Coronary artery (tissue), 2 donors: ENCODE measurements at places on chromosomes 12 and 14.

DNA sequence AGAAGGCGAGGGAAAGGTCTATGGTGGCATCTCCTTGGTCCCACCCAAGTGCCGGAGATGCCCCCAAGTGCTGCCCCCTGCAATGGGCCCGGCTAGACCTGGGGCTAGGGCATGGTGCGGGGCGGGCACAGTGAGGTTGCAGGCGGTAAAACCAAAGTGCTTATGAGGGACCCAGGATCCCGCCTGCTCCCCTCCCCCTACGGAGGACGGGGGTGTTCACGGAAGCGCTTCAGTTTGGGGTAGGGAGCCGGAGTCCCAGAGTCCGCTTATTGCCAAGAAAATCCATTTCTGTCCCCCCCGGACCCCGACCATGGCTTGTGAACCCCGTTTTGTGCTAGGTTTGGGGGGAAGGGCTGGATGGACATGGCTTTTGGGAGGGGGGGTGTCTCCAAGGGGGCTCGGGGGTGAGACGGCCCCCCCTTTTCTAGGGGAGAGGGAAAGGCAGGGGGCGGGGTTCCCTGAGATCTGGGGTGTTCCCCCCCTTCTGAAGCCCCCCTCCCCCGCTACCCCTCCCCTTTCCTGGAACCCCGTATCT is 5.4 kb upstream of the GPR84 start:
- no peak for DNase-seq

- no peak for DNase-seq
These were observed 27.6 kb downstream of the ETV6 start for GRCh38 chr12:11677093-11677492.

DNA sequence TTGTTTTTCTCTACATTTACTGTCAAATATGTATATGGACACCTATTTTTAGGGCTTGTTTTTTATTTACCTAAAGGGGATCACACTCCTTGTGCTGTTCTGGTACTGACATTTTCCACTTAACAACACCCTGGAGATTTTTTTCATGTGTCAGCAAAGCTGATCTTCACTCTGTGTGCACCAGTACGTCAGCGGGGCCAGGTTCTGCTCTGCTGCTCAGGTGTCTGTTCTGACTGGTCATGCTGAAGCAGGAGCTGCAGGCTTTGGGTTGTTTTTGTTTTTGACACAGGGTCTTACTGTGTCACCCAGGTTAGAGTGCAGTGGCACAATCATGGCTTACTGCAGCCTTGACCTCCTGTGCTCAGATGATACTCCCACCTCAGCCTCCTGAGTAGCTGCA is 81.9 kb upstream of the CCND2 start:
- DNase-seq: no peak

GRCh38 chr12:71636704-71637115 is 26.9 kb downstream of the ZFC3H1 start:
- DNase-seq: no peak

DNA sequence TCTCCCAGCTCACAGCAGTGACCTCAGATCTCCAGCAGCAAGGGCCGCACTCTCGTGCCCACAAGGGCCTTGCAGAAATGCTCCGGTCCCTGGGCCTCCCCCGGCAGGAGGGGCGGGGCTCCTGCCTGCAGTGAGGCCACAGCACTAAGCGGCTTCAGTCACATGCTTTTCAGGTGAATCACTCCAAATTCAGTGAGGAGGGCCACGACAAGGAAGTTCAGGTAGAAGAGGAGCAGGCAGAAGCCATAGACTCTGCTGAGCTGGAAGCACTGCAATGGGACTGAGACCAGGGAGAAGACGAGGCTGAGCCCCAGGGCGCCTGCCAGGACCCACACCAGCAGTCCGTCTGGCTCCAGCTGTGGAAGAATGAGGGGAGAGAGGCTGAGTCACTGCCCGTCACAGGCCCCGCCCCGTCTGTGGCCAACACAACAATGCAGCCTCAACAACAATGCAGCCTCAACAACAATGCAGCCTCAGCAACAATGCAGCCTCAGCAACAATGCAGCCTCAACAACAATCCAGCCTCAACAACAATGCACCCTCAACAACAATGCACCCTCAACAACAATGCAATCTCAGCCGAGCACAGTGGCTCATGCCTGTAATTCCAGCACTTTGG is 35.2 kb downstream of the SLC8B1 start:
- peak; percentile 86 for DNase-seq

DNA sequence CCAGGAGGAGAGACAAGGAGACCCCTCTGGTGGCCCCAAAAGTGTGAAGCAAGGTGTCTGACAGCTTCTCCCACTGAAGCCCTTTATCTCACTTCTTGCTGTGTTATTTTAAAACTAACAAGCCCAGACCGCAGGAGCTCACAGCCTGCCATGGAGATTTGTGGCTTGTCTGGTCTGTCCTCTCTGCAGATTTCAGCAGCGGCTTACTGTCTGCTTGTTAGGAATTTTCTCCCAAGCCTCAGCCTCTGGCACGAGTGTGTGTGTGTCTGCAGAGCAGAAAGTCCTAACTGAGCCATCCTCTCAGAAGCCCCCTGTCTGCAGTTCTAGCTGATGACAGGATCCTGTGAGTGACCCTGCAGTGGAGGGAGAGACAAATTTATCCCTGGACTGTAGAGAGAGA is 87.9 kb upstream of the HSPB8 start:
- no peak for DNase-seq

DNA sequence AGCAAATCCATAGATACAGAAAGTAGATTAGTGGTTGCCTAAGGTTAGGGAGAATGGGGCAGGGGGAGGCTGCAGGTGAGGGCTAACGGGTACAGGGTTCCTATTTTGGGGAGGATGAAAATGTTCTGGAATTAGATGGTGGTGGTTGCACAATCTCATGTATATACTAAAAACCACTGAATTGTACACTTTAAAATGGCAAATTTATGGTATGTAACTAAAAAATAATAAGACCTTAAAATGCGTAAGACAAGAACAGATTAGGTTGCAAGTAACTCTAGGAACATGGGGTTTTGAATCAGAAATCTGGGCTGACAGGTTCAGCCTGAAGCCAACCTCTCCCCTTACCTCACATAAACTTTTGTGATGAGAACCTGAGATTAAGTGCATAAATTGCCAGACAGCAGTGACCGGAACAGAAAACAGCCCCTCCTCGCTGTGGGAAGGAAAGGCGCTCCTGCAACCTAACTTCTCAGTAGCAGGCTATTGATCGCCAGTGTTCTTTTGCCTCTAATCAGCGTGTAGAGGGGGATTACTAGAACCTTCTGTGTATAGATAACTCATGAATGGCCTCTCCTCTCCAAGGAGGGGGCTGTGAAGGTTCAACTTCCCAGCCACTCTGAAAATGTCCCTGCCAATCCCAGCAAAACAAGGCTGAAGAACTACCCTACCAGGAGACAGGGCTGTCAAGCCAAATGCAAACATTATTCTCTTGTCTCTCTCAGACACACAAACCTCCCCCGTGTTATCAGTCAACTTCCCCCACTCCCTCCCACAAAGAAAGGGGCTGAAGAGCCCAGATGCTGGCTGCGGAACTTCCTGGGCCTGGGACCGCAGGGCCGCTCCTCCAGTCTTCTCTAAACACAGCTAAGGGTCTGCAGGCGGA is 1.9 kb downstream of the SSH1 start:
- DNase-seq: no peak

- no peak for DNase-seq
These were observed 238.5 kb upstream of the NAV3 start for GRCh38 chr12:77591959-77592743.

- no peak for DNase-seq
These were observed 76.7 kb downstream of the NCOR2 start for GRCh38 chr12:124490584-124491305.

- DNase-seq: no peak
These were observed 854.9 kb downstream of the RPS29 start for GRCh38 chr14:48731260-48731659.

DNA sequence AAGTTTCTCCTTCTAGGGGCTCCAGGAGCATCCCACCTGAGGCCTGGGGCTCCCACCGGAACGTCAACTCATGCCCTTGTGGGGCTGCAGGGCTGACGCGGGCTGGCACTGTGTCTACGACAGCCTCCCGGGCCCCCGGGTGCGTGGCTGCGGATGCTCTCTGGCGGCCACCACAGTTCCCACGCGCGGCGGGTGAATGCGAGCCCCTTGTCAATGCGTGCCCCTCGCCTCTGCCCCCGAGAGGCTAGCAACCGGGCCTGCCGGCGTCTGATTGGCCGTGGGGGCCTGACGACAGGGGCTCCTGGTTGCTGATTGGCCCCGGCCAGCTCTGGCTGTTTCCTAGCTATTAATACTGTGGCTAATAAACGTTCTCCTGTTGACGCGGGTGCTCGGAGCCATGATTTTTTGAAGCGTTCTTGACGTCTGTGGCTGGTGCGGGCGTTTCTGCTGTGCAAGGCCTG is 1.8 kb upstream of the MEG3 start:
- no peak for DNase-seq

GRCh38 chr12:6494968-6495367 is 1.1 kb downstream of the NCAPD2 start:
- no peak for DNase-seq

GRCh38 chr12:131072451-131073230 is 118.9 kb downstream of the ADGRD1 start:
- peak; percentile 66 for DNase-seq

- DNase-seq: no peak
These were observed 10.4 kb downstream of the GTSF1 start for GRCh38 chr12:54463034-54463433.

DNA sequence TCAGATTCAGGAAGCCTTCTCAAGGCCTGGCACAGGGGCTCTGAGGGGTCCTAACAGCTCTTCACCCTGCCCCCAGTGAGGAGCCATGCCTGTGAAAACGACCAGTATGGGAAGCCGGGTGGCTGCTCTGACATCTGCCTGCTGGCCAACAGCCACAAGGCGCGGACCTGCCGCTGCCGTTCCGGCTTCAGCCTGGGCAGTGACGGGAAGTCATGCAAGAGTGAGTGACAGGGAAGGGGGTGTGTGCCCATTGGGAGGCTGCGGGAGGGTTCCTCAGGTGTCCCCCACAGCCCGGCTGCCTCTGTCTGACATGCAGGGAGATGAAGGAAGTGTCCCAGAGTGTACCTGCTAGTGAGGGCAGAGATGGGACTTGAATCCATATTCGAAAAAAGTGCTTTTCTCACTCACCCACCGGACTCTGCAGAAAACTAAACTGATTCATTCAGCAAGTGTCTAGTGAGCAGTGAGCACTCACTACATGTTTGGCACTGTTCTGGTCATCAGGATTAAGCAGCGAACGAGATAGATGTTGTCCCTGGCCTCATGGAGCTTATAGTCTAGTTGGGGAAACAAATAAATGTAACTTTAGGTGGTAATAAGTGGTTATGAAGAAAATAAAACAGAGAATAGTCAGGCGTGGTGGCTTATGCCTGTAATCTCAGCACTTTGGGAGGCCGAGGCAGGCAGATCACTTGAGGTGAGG is 9.4 kb upstream of the LRP1-AS start:
- DNase-seq: no peak

DNA sequence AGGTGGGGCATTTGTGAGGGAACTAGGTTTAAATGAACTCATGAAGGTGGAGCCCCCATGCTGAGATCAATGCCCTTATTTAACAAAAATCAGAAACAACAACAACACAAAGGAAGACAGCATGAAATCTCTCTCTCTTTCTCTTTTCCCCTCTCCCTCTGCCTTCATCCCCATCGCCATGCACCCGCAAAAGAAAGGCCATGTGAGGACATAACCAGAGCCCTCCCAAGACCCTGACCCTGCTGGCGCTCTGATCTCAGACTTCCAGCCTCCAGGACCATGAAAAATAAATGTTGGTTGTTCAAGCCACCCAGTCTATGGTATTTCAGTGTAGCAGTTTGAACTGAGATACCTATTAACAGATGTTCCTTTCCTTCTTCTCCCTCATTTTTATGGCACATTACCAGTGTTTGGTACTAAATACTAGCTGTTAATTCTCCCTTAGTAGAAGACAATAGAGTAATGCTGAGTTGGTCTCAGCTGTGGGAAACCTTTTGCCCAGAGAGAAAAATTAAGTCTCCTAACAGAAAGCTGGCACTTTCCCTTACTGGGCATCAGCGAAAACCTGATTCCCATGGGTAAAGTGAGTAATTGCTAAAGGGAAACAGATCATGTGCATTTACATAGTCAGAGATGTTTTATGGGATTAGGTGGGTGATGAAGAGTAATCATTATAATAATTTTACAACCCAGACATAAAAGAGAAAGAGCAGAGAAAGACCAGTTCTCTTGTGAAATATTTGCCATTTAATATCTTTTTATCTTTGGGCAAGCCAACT is 264.0 kb upstream of the PLEKHG7 start:
- no peak for DNase-seq

DNA sequence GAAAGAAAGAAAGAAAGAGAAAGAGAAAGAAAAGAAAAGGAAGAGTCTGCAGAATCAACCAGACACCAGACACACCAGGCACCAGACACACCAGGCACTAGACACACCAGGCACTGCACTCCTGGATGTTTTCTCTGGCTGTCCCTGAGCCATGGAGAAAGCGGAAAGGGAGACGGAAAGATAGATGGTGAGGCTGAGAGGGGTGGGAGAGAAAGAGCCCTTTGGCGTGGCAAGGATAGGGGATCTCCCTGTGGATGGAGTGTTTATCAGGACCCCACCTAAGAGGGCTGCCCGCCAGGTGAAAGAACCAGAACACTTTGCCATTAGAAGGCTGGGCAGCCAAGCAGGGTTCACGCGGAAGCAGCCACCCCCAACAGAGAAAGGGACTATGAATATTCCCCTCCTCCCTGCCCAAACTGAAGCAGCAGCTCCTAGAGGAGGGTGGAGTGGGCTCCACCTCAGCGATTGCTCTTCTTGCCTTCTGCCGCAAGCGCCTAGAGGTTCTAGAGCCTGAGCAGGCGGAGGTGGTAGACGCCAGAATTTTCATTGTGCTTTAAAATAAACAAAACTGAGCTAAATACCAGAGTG is 13.4 kb downstream of the ST8SIA1 start:
- no peak for DNase-seq

DNA sequence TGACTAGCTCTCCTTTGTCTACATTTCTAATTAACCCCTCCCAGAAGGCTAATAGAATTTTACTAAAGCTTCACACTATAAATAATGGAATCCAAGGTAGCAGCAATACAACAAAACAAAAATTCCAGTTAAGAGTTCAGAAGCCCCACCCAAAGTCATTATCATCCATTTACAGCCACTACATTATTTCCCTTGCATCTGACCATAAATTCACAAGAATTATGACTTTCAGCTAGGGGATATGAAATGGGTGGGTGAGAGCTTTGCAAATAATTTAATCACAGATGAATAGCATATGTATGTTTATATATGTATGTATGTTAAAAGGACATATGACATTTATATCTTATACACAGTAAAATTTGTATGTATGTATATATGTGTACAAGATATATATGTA is 65.3 kb upstream of the PTGDR start:
- DNase-seq: no peak

GRCh38 chr14:44565968-44566367 is 58.9 kb upstream of the FSCB start:
- no peak for DNase-seq

- DNase-seq: no peak
These were observed 139.8 kb downstream of the ZFP36L1 start for GRCh38 chr14:68653108-68653507.

DNA sequence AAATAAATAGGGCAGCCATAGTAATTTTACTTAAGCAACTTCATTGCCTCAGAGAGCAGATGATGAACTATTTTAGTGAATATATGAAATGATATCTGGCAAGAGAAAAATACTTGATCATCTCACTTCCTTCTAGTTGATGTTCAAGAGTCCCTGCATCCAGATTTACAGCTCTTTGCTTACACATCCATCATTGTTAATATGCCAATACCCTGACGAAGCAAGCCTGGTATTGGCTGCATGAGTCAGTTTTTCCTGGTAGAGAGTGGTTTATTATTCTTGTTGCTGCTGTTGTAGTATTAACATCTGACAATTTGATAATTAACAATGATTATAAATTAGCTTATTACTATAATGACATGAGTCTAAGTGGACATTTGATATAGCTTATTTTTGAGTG is 681.9 kb downstream of the NRXN3 start:
- DNase-seq: no peak
